ENCODE measurements at places on chromosomes 13 and 19. TPM values are rescaled to one million over a fixed set of nuclear protein-coding genes. Genes with fewer than 3 reads are reported as not detected.

The CCDC8 gene
- total RNA-seq, result 33.8 TPM

The MYO16 gene
- 2.3 TPM for total RNA-seq

The EDNRB gene
- 0.38 TPM for total RNA-seq

The KLK12 gene
- 0.44 TPM for total RNA-seq

The SSC5D gene
- 1.6 TPM for total RNA-seq

The ICAM4 gene
- not detected for total RNA-seq

The FUT3 gene
- total RNA-seq, result not detected

Data from progenitor cell of endocrine pancreas (in vitro differentiated cells).